Cerebellum (tissue), 4 donors: ENCODE measurements at places on chromosomes 3 and 15. TPM values are rescaled to one million over a fixed set of nuclear protein-coding genes. Genes with fewer than 3 reads are reported as not detected.

- no peak for DNase-seq
Measured at GRCh38 chr15:50192926-50193620, 11.1 kb downstream of the SLC27A2 start.

The MORC1 gene
- total RNA-seq = 0.36 TPM

GRCh38 chr15:77859491-77860060 lies 217.9 kb downstream of the TBC1D2B start:
- DNase-seq = no peak

The MTHFS gene
- 18.4 TPM for total RNA-seq

DNA sequence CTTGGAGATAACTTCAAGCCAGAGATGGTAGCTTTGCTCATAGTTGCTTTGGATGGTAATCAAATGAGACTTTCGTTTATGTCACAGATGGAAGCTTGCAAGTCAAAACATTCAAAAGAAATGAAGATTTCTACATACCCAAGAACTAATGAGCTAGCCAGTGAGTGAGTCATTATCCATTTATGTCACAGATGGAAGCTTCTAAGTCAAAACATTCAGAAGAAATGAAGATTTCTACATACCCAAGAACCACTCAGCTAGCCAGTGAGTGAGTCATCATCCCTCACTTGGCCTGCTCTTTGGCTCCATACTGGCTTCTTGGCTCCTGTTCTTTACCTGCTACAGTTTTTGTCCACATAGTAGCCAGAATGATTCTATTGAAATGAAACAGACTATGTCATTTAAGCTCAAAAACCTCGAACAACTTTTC lies 559.8 kb upstream of the CBLB start:
- DNase-seq = no peak

The GOLGA6A gene
- total RNA-seq = 0.36 TPM

GRCh38 chr15:78201281-78202190 lies 32.8 kb downstream of the ACSBG1 start:
- no peak for DNase-seq

The ANKRD63 gene
- 0.27 TPM for total RNA-seq

DNA sequence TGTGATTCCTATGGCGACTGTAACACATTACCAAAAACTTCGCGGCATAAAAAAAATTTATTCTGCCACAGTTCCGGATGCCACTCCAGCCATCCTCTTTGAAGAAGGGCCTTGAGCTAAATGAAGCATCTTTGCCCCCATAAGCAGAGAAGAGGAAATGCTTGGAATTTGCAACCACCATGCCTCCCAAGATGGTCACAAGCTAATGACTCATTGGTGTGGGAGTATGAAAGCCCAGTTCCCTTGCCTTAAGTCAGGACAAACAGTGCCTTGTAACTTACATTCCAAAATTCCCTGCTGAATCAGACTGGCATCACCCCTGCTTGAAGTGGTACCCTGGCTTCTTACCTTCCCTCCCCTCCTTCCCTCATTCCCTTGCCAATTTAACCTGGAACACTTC lies 1077.4 kb downstream of the EPHA3 start:
- no peak for DNase-seq

The RGMA gene
- total RNA-seq = 26.3 TPM
